ENCODE measurements at places on chromosomes 12 and 14.

DNA sequence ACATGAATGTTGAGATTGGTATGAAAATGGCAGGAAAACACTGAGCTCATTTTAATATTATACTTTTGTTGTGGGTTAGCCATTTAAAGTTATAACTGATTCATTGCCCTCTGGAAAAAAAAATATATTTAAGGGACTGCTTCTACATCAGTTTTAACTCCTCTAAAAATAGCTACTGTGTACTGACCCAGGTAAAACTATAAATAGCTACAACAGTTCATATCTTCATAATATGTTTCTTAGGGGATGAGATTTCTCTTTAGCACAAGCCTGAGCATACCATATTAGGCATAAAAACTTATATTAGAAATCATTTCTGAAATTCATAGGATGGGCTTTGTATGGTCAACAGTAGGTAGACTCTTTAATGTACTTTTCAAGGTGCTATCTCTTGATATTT lies 81.0 kb downstream of the KTN1 start:
- DNase-seq = no peak

GRCh38 chr14:95287176-95287754 lies 32.4 kb downstream of the CLMN start:
- no peak for DNase-seq

GRCh38 chr12:14643251-14643650 lies 53.1 kb downstream of the GUCY2C start:
- DNase-seq = no peak

DNA sequence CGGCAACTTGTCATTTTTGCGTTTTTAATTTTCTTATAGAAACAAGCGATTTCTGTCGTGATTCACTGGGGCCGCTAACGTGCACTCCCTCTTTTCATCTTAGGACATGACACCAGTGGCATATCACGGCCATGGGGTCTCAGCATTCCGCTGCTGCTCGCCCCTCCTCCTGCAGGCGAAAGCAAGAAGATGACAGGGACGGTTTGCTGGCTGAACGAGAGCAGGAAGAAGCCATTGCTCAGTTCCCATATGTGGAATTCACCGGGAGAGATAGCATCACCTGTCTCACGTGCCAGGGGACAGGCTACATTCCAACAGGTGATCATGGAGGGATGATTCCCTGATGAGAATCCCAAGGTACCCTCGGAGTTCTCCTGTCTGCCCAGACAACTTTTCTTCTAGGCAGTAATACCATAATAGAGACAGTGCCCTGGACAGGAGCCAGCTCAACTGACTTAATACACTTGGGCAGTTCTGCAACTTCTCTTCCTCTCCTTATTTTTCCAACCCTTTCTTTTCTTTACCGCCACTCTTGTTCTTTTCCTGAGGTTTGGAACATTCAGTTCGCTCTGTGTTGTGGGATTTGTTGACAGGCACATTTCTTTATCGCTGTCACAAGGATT lies 821 bp downstream of the TMEM106C start:
- no peak for DNase-seq

GRCh38 chr12:114904254-114905003 lies 220.5 kb upstream of the TBX3 start:
- DNase-seq = no peak

- no peak for DNase-seq
Measured at GRCh38 chr12:24069532-24070395, 120.3 kb upstream of the SOX5 start.
